ENCODE measurements at places on chromosomes 11 and 22.

DNA sequence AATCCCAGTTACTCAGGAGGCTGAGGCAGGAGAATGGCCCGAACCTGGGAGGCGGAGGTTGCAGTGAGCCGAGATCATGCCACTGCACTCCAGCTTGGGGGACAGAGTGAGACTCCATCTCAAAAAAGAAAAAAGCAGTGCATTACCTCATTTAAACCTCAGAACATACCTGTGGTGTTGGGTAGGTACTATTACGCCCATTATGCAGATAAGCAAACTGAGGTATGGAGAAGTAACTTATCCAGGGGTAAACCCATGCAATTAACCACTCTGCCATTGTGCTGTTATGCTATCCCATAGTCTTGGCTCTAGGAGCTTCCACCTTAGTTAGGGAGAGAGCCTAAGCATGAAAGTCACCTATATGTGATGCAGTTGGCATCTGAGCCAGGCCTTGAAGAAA lies 2.3 kb upstream of the SEC14L3 start:
- no peak for DNase-seq

- peak; percentile 100 for DNase-seq
These were observed 55.3 kb upstream of the CD44 start for GRCh38 chr11:35083431-35084238.

DNA sequence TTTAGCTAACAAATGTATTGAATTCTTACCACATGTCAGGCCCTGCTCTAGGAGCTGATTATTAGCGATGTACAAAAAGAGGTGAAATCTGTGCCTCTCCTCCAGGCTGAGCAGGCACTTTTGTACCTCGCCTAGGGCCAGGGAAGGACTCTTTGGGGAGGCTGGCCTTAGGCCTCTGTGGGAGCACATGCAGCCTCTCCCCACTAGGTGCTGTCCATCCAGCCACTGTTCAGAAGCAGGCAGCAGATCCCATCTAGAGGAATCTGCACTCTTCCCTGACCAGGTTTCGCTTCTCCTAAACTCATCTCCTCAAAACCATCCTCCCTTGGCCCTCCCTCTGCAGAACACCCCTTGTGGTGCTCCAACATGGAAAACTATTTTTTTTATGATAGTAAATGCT lies 51.9 kb upstream of the WT1 start:
- no peak for DNase-seq

DNA sequence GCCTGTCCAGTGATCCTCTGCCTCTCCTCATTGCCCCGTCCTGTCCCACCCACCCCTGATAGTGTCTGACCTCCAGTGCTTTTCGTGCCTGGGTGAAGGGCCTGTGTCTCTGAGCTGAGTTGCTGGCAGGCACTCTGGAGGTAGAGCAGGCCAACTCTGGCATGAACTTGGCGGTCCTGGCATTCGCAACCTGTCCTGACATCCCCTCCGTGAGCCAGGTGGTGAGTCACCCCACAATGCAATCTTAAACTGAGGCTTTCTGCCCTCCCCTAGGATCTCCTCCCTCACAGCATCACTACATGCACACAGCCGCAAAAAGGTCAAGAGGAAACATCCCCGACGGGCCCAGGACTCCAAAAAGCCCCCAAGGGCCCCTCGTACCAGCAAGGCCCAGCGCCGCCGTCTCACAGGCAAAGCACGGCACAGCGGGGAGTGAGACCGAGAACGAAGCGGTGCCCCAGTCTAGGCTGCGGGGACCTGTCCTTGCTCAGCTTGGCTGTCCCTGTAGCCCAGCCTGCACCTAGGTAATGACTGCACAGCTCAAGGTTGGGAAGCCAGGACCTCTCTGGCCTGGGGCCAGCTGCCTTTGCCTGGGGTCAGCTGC lies 4.9 kb downstream of the NOL12 start:
- no peak for DNase-seq

DNA sequence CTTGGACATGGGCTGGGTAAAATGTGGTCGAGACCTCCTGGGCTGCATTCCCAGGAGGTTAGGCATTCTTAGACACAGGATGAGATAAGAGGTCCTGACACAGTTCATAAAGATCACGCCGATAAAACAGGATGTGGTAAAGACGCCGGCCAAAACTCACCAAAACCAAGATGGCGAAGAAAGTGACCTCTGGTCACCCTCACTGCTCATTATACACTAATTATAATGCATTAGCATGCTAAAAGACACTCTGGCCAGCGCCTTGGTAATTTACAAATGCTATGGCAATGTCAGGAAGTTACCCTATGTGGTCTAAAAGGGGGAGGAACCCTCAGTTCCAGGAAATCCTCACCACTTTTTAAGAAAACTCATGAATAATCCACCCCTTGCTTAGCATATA lies 983.3 kb downstream of the OPCML start:
- no peak for DNase-seq

DNA sequence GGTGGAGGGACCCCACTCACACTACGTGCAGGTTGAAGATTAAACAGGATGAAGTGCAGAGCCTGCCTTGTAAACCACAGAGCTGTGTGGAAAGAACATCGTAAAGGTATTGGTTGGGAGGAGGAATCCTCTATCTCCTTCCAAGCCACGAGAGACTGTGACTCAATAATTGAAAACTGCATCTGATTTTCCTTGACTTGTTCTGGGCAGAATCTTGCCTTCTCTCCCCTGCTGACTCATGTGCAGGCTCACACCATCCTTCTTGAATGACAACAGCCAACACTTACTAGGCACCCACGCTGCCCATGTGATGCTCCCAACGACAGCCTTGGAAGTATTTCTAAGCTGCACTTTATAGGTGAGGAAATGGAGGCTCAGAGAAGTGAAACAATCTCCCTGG lies 563.0 kb downstream of the MIAT start:
- DNase-seq = peak; percentile 74

- no peak for DNase-seq
These were observed 54.9 kb downstream of the EXT2 start for GRCh38 chr11:44150401-44150800.
